RPMI8226 (cell line): ENCODE measurements at places on chromosomes 1 and 21.

DNA sequence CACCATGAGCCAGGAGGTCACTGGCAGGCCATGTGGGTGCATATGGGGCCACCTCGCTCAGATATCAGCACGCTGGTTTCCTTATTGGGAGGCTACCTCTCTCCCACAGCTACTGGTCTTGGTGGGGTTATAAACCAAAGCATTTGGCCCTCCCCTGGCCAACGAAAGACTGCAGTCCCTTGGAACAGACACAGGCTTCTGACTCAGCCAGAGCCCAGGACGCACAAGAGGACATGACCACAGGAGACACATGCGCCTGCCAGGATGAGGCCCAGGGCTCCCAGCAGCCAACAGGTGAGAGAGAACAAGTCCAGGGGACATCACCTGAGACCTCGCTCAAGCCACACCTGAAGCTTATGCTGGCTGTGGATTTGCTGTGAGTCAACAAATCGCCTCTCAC lies 13.8 kb downstream of the NPHP4 start:
- DNase-seq: no peak

- DNase-seq: no peak
Observed at GRCh38 chr1:182968151-182968741, 15.3 kb upstream of the SHCBP1L start.

DNA sequence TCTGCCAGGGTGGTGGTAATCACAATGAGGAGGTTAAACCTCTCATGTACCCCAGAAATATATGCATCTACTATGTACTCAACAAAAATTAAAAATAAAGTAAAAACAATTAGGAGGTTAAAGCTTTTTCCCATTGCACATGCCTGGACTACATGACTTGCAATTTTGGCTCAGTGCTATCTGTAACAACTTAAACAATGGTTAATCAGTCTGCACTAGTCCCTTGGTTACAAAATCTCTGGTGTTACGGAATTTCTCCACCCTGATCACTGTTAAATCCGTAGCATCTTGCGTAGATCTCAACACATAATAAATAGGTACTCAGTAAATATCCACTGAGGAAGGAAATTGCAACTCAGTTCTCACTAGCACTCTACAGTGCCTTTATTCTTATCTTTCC lies 66.5 kb downstream of the SDCCAG8 start:
- DNase-seq: no peak

DNA sequence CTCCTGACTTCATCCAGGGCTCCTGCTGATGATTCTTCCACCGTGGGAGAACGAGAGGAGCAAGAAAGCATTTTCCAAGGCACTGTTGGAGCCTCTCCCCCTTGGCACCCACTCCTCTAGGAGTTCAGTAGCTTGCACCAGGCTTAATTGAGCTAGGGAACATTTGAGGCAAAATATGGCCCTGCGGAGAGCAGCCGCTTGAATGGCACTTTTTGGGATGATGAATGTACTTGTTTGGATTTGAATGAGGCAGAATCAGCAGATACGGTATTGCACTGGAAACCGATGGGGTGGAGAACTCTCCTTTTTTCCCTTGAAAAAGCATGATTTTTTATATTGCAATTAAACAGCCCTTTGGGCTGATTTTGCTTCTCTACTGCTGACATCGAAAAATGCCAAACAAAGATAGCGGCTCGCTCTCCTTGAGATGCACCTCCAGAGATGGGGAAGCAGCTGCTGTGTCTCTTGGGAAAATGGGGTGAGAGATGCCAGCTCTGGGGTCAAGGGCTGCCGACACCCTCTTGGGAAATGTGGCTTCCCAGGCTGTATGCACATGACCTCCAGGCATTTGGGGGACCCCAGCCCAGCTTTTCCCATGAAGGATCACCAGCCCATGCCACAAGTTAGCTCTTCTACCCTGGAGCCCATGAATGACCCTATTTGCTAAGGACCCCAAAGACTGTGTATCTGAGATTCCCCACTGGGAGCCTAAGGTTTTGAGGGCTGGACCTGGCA lies 55.4 kb upstream of the LRP8 start:
- no peak for DNase-seq

DNA sequence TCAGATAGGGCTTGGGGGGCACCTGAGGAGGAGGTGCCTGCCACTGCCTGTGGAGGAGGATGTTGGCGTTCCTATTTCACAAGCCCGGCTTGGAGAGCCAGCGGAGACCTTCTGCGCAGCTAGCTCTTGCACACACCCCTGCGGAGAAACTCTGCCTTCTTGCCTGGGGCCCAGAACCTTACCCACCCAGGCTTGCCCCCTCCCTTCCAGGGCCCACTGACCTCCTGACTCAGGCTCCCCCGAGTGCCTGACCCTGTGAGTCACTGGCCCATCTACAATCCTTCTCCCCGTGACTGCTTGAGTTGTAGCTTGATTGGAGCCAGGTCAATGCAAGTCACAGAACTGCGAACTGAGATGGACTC lies 3.4 kb downstream of the HES2 start:
- DNase-seq: no peak

DNA sequence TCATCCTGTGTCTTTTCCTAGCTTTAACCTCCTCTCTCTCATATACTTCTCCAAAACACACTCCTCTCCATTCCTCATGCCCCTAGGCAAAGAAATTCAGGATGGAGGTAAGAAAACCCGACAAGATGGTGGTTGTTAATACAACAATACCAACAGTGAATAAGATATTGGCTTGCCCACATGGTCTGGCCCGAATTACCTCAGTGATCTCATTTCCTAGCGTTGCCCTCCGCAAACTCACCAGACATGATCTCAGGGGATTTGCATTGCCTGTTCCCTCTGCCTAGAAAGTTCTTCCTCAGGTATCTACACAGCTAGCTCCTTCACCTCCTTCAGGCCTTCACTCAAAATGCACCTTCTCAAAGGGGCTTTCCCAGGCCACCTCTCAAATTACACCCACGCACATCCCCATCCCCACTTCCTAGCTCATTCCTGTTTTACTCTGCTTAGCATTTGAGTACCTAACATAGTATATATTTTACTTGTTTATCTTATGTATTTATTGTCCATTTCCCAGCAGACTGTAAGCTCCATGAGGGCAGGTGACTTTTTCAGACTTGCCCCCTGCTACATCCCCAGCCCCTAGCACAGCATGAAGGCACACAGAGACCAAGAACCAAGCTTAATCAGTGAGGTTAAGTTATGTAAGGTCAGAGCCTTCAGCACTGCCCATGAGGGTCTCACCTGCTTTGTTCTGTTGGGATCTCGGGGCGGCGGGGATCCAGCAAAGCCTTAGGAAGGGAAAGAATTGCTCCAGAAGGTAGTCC lies 10.2 kb upstream of the UBR4 start:
- no peak for DNase-seq

GRCh38 chr21:33278721-33279120 lies 12.6 kb downstream of the IL10RB start:
- DNase-seq: no peak

DNA sequence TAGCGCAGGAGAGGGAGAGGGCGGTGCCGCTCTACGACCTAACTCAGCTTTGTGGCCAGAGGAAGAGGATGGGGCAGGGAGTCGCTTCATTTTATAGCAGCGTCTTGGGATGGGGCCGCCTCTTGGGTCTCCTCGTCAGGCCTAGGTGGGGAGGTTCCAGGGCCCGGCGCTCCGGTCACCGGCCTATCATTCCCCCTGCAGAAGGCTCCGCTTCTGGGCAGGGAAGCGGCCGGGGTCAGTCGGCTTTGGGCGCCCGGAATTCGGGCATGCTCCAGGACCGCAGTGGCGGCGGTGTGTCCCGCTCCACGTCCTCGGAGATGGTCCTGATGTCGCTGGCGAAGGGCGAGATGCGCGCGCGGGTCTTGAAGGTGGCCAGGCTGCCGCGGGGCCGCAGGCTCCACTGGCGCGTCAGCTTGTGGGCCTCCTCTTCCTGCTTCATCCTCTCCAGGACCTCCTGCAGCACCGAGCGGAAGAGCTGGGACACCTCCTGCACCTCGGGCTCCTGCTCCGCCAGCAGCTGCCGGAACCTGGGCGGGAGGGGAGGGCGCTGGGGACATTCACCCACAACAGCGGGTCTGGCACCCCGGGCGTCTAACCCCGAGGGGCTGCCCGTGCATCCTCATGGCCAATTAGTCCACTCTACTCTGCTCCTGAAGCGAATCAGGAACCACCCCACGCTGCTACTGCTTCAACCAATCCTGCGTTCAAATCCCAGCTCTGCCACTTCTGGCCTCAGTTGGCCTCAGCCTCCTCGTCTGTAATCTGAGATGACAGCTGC lies 13.0 kb downstream of the RD3 start:
- no peak for DNase-seq

- DNase-seq: no peak
Observed at GRCh38 chr21:33493756-33494155, 2.2 kb upstream of the DNAJC28 start.

DNA sequence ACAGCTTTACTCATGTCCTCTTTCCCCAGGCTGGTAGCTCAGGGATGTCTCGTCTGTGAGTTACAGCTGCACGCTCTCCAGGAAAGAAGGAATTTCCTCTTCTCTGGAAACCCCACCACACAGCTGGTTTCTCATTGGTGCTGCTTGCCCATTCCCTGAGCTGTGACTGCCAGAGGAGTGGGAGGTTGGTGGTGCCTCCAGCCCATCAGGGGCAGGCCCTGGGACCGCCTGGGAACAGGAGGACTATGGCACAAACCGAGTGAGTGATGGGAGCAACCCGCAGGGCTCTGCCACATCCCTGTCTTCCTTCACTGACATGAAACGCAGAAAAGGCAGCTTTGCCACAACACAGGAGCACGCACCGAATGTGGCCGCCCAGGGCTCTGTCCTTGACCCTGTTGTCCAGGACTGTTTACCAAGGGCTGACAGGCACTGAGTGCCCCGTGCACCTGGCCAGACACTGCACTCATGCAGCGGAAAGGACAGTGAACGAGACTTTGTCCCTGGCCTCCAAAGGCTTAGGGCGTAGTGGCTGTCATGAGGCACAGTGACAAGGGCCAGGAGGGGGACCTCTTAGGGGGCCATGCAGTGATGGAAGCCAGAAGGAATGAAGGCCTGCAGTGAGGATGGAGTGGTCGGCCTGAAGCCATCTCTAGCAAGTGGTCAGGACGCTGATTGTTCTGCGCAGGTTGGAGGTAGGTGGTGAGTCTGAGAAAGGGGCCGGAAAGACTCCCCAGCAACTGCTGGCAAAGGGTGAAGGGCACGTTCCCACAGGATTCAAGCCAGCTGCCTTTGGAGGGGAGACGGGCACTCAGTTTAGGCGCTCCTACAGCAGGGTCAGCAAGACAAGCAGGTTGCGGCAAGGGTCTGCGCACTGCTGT lies 1.7 kb upstream of the CCNL2 start:
- DNase-seq: no peak

DNA sequence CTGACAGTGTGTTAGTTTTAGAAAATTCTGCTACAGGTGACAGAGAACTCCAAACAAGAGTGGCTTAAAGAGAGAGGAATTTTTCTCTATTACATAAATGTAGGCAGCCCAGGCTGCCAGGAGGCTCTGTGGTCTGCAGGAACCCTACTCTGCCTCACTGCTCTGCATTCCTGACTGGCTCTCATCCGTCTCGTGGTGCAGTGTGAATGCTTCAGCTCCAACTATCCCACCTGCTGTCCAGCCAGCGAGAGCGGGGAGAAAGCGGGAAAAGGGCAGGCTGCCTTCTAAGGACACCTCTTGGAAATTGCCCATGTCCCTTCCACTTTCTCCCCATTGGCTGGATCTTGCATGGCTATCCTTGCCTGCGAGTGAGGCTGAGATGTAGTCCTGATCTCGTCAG lies 131.3 kb downstream of the PEX14 start:
- DNase-seq: no peak

DNA sequence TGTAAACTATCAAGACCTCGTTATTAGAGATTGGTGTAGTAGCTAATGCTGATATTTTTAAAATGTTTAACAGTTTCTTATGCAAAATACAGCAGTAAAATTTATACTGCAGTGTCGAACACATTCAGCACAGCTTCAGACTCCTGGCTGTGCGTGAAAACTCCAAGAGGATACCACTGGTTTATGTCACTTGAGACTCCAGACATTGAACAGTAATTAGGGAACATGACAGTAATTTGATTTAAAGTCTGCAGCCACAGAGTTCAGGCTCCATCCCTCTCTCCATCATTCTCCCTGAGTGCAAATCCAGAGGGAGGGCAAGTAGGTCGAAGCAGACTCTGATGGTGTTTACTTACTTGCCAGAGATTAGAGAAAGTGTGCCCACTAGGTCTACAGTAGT lies 94.2 kb downstream of the AK5 start:
- DNase-seq: no peak

DNA sequence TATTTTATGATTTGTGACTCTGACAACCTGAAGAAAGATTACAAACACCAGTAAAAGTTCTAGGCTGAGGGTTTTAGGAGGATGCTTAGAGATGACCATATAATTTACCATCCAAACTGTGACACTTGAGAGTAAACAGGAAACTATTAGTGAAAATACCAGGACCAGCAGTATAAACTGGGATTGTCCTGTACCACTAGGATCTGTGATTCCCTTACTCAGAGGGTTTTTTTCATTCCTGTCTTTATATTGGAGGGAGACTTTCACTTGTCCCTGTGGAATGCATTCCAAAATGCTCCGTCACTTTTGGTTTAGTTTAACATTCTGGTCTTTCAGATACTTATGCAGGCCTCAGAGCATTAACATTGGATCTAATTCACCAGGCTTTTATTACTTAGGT lies 482.9 kb downstream of the PTBP2 start:
- DNase-seq: no peak

- no peak for DNase-seq
Observed at GRCh38 chr21:33858667-33859372, 56.8 kb downstream of the ATP5PO start.

GRCh38 chr1:47205918-47206317 lies 16.1 kb upstream of the PDZK1IP1 start:
- DNase-seq: no peak

DNA sequence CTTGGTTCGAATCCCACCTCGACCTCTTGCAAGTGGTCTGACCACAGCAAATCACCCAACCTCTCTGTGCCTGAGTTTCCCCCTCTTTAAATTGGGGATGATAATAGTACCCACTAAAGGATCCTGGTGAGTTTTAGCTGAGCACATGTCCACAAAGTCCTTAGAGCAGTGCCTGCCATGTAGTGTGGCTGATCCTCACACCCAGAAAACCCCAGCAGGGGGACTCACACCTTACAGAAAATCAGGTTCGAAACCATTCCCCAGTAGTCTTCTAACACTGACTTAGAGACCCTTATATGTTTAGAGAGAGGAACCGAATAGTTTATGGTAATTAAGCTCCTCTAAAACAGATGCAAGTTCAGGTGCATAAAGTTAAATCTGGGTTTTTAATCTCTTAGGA lies 89.0 kb downstream of the CAMTA1 start:
- no peak for DNase-seq

GRCh38 chr21:18138507-18138906 lies 106.1 kb upstream of the CHODL start:
- no peak for DNase-seq
